Effector memory CD4-positive, alpha-beta T cell (primary cell): ENCODE measurements at places on chromosomes 2 and 18.

DNA sequence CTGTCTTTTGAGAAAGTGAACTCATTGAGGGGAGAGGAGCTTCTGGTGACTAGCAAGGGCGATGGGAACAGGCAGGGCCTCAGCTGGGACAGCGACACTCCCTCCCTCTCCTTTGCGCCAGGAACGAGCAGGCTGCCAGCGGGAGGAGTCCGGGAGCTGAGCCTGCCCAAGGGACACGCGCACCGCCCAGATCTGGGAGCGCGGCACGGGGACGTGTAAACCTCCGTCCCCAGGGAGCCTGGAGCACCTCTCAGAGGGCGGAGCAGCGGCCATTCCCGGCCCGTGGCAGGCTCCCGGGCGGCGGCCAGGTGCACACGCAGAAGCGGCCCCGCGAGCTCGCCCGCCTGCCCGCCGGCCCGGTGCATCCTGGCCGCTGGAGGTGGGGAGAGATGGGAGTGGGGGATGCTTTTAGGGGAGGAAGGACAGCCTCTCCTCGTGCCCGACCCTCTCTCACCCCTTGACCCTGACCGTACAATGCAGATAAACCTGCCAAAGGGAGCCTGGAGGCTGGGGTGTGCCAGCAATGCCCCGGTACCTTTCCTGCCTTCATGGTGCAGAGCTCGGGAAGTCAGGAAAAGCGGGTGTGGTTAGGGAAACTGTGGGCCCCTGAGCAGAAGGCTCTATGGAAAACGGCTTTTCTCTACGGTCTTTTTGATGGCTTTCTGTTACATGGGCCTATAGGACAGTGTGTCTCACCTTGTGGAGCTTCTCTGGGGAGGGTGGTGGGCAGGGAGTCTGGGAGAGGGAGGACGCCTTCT is 2.2 kb downstream of the AQP4 start:
- DNase-seq, result no peak

DNA sequence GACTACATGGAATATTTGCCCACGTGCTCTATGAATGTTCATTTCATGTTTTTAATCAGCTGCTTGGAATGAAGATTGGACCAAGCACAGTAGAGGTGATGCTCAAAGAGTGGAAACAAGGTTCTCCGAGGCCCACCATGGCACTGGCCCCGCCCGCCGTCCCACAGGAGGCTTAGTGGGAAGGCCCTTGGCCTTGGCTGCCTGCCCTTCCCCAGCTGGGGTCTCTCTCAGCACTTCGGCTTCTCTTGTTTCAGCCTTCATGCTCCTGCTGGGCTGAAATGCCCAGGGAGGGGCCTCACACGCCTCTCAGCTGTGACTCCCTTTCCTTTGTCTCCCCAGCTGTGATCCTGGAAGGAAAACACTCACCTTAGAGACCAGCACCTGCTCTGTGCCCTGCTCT is 833.2 kb downstream of the GALR1 start:
- DNase-seq, result no peak

- DNase-seq, result no peak
These were observed 53.8 kb downstream of the SS18 start for GRCh38 chr18:26036635-26037034.

GRCh38 chr2:172021074-172021931 is 21.6 kb downstream of the METAP1D start:
- DNase-seq, result no peak

DNA sequence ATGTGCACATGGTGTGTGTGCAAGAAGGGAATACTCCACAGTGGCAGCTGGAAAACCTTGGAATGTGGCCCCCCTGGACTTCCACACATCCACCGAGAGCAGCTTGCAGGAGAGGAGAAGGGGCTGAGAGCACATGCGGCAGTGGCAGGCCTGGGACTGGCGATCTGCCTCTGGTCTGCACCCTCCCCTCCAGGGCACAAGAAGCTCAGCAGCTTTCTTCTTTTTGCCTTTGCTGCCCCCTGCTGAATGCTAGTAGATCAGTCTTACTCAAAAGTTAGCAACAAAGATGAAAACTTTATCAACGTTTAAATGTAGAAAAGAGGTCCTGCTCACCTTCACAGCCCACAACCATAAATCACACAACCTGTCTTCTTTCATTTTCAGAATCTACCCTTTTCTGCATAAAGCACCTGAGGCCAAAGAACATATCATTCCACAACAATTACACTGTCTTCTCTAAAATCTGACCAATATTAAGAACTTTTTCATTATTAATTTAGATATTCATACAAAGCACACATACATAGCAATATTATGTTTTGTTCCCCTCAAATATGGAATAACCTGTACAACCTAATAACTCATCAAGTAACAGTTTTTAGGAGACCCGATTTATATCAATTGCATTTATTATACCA is 34.6 kb downstream of the TGFBRAP1 start:
- DNase-seq, result no peak

- DNase-seq, result no peak
These were observed 370.0 kb upstream of the SPRED2 start for GRCh38 chr2:65802298-65802942.

DNA sequence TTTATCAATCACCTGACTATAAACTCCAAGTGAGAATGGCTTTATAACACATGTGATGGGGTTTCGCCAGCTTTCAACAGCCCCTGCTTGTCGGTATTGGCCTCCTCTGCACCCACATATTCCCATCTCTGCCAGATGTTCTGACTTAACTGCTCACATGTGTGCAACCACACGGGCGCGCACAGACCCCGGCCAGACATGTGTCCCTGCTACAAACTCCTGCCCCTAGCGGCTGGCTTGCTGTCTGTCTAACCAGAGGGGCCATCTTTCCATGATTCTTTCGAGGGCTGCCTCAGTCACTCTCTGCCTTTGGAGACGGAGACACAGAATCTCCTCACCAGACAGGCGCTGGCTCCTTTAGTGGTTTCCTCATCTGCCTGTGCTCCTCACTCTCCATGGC is 15.3 kb downstream of the STON1 start:
- no peak for DNase-seq

GRCh38 chr2:215357660-215358059 is 45.8 kb downstream of the ATIC start:
- DNase-seq, result no peak

GRCh38 chr2:37414470-37414949 is 70.1 kb downstream of the QPCT start:
- DNase-seq, result no peak

DNA sequence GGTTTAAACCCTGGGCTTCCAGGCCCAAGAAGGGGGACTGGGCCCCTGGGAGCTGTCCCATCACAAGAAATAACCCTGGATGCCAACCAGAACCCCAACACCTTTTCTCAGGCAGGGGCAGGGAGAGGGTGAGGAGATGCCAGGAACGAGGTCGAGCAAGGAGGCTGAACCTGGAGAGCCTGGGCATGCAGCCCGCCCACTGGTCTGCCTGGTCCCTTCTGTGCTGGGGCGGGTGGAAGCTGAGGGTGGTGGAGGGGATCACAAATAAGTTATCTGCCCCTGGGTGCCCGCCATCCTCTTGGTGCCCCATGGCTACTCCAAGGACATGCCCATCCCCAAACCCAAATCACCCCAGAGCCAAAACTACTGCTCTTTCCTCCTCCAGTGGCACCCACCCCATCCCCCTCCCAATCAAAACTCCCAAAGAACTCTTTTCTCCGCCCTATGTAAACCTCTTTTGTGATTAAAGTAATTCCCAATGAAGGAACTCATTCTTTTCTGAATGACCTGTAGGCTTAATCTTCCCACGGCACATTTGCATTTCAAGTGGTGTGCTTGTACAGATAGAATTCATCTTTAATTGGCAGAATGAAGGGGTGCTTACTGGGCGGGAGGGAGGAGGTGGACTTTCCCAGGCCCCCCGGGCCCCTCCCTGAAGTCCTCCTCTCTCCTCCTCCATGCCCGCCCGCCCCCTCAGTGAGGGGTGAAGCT is 47.9 kb downstream of the EFR3B start:
- no peak for DNase-seq

DNA sequence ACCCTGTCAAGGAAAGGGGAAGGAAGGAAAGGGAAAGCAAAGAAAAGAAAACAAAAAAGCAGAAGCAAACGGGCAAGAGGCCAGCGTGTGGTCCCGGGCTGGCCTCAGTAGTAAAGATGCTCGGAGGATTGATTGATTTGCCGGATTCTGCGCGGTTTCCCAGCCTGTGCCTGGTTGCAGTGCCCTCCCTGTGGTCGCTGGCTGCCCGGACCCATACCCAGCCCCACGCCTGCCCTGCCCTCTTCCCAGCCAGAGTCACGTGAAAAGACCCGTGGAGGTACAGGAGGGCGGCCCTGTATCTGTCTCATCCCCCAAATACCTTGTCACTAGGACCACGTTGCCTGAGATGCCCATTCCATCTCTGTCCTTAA is 55.1 kb upstream of the IMP4 start:
- no peak for DNase-seq

GRCh38 chr2:240869956-240870875 is 1.6 kb downstream of the AGXT start:
- DNase-seq, result no peak

GRCh38 chr18:23487738-23488570 is 15.4 kb upstream of the RMC1 start:
- no peak for DNase-seq

DNA sequence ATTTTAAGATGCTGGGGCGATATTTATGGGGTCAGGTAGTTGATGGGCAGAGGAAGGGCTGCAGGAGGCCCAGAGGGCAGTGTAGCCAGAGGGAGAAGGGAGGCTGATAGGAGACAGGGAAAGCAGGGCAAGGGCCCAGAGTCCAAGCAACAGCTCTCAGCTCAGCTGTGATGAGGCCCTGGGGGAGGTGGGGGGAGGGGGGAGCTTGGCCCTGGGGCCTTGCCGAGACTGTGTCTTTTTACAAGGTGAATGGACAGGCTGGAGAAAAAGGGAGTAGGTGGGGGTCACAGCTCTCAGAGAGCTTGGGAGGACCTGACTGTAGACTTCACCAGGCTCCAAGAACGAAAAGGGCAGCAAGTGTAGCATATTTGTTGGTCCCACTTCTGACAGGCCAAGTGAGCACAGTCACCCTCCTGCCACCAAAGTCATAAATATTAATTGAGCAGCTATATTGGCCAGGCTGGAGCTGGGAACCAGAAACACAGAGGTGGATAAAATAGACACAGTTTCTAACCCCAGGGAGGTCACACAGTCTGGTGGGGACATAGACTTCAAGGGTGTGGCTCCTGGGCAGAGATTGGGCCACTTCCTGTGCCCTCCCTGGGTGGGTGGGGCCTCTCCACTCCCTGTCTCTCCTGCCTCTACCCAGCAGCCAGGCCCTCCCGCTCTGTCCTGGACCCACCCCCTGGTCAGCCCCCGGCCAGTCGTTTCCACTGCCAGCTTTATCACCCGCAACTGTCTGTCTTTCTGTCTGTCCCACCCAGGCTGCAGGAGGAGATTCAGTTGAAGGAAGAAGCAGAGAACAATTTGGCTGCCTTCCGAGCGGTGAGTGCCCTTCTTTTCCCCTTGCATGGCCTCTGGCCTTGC is 1.4 kb downstream of the DES start:
- no peak for DNase-seq

DNA sequence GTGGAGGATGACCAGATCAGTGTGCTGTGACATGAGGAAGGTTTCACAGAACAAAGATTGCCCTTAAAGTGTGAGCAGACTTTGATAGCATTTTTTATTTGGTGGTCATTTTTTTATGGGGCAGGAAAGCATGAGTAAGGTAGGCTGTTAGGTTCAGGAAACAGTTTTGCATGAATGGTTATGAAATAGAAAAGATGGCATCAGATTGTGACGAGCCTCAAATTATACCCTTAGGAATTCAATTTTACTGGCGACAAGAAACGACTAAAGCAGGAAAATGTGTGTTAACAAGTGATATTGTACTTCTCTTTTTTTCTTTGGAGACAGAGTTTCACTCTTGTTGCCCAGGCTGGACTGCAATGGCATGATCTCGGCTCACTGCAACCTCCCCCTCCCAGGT is 44.7 kb downstream of the PIK3C3 start:
- DNase-seq, result no peak

GRCh38 chr2:218329027-218329825 is 27.4 kb upstream of the CATIP start:
- no peak for DNase-seq

- DNase-seq, result peak; percentile 10
These were observed 48.1 kb downstream of the TIMM21 start for GRCh38 chr18:74196220-74197119.

DNA sequence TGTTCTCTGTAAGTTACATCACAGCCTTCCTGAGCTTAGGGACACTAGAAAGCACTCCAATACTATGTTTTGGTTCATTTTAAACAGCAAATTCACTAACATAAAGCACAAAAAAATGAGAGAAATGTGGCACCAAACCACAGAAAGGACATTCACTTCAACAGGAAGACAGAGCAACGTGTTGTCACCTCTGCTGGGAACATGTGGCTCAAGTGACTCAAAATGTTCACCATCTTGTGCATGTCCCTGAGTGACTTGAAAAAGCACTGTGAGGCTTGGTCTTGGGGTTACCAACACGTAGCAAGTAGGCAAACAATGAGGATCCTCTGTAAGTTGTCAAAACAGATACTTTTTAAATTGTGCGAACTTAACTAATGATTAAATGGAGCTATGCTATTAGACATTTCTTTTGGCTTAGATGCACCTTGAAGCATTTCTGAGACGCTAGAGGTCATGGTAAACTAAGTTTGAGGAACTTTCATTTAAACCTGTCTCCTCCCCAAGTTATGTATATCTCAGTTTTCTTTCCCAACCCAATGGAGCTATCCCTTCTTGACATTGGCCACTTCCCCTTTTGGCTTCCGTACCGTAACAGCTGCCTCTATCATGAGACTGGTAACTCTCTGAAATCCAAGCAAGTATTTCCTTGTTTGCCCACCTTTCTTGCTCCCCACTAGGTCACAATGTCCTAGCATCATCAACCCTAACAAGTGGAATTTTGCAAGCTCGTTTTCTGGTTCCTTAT is 14.0 kb upstream of the ST6GAL2 start:
- no peak for DNase-seq

GRCh38 chr2:65917986-65918385 is 485.6 kb upstream of the SPRED2 start:
- DNase-seq, result no peak

DNA sequence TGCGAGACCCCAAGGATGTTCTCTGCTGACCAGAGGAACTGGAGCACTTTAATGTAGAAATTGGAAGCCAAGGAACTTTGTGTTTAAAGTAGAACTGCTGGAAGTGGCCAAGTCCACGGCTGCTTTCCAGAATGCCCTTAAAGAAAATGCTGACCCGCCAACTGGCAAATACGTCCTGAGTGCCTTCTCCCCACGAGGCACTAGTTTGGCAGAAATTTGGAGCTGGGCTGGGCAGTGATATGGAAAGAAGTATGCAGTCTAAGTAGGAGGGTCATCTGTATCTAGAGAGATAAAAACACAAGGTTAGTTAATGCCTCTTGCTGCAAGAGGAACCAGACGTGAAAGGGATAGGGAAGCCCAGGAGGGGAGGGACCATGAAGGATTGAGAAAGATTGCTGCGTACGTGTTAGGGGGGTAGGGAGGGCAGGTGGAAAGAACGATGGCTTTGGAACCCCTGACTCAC is 59.3 kb upstream of the RFX8 start:
- DNase-seq, result no peak

DNA sequence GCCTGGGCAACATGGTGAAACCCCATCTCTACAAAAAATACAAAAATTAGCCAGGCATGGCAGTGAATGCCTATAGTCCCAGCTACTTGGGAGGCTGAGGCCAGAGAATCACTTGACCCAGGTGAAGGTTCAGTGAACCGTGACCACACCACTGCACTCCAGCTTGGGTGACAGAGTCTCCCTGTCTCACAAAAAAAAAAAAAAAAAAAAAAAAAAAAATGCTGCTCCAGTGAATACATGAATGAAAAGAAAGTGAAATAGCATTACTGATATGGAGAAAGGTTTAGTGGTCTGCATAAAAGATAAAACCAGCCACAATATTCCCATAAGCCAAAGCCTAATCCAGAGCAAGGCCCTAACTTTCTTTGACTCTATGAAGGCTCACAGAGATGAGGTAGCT is 44.5 kb downstream of the METTL8 start:
- DNase-seq, result no peak

GRCh38 chr2:236657801-236658200 is 88.2 kb downstream of the ACKR3 start:
- no peak for DNase-seq
